ENCODE measurements at places on chromosomes 1 and 21.
A peak's percentile ranks its signal among the peaks of the same experiment; 100 is the strongest.

DNA sequence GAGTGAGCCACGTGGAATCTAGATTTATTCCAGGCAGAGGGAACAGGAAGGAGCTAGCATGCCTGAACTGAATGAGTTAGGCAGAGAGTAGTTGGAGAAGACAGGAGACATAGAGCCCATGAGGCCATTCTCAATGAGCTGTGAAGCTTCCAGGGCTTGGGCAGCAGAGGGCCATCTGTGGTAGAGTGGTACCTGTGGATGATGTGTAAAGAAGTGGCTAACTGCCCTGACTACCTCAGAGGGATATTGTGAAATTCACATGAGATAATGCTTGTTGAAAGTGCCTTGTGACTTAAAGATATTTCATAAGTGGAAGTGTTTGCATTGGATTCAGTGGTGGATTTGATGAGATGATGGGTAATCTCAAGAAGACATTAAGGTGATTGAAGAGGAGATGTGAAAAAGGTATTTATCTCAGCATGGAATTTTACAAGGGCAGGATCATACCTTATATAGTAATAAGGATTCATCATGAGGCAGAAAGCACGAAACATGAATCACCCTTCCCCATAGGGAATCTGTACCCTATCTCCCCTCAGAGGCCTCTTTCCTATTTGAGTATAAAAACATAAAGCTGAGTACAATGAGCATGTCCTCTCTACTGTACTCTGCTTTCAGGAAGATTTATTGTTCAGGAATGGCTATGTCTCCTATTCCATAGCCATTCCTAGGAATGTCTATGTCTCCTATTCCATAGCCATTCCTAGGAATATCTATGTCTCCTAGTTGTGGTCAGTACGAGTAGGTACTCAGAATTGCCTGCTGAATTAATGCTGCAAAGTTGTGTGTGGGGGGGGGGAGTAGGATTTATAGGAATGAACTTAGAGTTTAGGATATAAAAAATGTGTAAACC, 146.8 kb downstream of the PAPPA2 start:
- DNase-seq: no peak

- no peak for DNase-seq
Measured at GRCh38 chr1:245277276-245277675, 122.5 kb downstream of the KIF26B start.

DNA sequence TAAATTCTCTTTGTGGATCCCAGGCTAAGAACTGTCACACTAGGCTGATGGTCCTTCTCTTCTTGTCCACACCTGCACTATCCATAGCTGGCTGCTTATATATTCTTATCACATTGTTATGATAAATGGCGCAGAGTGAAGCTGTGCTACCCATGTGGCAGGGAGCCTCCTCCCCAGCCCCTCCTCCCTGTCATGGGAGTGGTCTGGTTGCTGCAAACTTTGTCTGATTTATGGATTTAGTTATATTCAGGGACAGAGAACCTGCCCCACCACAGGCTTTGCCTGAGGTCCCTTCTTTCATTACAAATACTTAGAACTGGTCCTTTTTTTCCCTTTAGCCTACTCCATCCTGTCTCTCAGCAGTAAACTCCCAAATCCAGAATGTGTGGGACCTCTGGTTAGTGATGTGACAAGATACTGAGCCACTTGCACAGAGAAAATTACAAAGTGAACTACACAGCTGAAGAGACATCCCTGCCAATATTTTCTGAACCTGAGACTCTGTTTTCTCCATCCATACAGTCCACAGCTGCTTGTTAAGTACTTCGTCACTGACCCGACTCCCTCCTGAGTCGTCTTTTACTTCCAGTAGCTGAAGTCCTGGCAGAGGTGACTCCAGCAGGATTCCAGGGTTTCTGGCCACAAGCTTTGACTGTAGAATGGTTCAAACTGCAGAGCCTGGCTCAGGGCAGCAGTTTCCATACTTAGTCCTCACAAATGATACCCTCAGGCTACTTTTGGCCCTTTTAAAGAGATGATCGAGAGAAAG, 37.6 kb downstream of the PTGFRN start:
- DNase-seq: no peak

DNA sequence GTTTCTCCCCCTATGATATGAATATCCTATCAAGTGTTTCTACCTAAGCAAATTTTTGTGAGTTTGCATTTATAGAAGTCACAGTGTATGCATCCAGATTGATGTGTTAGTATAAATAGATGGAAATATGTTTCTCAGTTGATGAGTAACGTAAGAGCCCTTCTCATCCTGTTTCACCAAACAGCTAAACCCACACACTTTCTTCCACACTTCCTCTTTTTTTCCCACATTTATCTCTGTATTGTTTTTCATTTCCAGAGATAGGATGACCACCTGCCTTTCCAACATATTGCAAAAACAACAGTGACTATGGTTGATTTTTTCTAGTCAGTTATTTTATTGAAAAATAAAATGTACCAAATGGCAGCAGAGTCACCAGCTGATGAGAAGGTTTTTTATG, 490.1 kb downstream of the NEGR1 start:
- no peak for DNase-seq

DNA sequence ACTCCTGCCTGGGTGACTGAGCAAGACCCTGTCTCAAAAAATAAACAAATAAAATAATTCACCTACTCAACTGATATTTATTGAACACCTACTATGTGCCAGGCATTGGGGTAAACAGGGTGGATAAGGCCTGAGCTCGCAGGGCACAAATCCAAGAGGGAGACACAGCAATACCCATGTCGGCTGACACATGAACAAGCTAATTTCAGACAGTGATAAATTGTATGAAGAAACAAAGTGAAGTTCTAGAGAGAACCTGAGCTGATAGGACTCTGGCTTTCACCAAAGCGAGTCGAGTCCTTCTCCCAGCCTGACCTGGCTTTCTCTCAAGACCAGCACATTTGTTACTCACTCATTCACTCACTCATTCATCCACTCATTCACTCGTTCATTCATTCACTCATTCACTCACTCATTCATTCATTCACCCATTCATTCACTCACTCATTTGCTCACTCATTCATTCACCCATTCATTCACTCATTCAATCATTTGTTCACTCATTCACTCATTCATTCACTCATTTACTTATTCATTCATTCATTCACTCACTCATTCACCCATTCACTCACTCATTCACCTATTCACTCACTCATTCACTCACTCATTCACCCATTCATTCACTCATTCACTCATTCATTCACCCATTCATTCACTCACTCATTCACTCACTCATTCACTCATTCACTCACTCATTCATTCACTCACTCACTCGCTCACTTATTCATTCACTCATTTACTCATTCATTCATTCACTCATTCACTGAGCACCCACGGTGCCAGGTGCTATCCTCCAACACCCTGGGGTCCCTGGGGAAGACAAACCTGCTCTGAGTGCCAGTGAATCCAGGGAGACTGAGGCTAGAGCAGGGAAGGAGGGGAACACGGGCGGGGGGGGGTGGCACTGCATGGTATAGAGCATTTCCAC, 37.4 kb upstream of the CASZ1 start:
- DNase-seq: no peak

DNA sequence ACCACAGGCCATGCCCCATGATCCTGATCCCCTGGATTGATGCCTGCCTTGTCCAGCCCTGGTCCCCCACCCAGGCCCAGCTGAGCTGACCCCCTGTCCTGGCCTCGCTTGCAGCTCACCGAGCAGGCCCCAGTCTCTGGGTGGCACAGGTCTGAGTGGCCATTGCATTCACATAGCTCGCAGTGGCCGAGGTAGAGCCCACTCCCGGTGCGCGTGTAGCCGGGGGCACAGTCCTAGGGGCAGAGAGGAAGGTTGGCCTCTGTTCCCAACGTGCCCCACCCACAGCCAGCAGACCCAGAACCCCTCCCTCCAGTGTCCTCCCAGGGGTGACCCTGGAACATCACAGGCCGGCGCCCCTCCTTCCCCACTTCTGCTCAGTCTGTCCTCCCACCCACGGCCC, 51.9 kb downstream of the LDLRAD2 start:
- no peak for DNase-seq

- DNase-seq: no peak
Measured at GRCh38 chr1:162256287-162256686, 120.4 kb downstream of the SPATA46 start.

GRCh38 chr1:6790146-6790545, 4.9 kb downstream of the CAMTA1 start:
- no peak for DNase-seq

DNA sequence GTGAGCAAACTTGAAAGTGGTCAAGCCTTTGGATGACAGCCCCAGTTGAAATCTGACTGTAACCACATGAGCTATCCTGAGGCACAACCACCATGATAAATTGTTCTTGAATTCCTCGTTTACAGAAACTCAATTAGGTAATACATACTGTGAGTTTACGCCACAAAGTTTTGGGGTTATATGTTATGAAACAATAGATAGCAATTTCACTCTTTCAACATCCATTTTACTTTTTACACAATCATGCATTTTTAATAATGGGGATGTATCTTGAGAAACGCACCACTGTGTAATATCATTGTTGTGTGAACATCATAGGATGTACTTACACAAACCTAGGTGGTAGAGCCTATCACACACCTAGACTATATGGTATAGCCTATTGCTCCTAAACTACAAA, 35.4 kb downstream of the OR2C3 start:
- DNase-seq: no peak

DNA sequence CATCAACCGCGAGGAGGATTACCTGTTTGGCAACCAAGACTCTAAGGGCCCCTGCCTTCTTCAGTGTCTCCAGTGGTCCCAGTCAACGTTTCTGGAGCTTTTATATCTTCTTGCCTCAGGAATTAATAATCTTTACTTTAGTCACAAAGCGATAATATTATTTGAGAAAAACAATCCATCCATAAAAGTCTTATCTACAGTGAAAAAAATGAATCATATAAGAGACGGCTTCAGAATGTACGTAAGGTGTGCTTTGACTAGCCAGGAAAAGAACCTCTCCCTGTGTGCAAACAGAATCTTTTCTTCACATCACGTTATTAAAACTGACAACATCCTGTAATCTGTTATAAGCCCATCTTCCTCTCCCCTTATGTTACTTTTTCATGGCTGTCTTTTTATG, at the start of gene REG4:
TSS of gene REG4 (minus strand) at position 74 of the 400 bp plus-strand sequence. CDS start 2,691 bp downstream, outside the sequence.
- no peak for DNase-seq

- no peak for DNase-seq
Measured at GRCh38 chr1:90394247-90394646, 322.9 kb downstream of the BARHL2 start.

DNA sequence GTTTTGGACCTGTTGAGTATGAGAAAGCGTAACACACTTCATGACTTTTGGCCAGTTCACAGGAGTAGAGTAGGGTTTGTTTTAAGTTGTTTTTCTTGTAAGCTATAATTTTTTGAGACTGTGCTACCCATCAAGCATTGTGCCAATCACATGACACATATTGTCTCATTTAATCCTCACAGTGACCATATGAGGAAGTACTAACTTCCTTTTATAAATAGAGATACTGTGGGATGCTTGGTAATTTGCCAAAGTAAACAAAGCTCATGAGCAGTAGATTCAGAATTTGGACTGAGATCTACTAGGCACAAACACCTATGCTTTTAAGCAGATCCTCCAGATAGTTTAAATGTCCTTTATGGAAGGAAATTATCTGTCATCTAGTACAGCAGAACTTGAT, 178.3 kb downstream of the CACNA1E start:
- DNase-seq: no peak

GRCh38 chr1:156767879-156768604, 707 bp downstream of the PRCC start:
- DNase-seq: no peak

- no peak for DNase-seq
Measured at GRCh38 chr1:1137256-1138045, 21.6 kb upstream of the C1orf159 start.

DNA sequence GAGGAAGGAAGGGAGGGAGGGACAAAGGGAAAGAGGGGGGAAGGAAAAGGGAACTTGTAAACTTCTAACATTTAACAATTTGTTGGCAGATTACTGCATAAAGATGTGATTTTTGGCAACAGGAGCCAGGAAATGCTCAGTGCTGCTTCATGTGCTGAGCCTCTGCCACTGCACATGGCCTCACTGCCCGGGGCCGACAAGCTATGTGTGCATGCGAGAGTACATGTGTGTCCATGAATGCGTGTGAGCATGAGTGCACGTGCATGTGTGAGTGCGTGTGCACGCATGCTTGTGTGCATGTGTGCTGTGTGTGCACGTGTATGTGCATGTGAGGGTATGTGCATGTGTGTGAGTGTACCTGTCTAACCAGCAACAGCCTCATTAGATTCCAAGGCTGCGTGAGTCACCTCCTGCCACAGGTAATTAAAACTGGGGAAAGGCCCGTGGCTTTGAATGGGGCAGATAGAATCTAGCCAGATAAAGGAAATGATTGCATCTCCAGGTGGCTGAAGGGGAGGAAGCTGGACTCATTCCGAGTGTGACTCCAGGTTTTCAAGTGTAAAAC, 41.4 kb upstream of the TSPEAR start:
- peak; percentile 16 for DNase-seq

- no peak for DNase-seq
Measured at GRCh38 chr1:36859926-36860325, 174.4 kb downstream of the GRIK3 start.

- no peak for DNase-seq
Measured at GRCh38 chr21:35561116-35561515, 499.2 kb downstream of the SETD4 start.

GRCh38 chr1:116259663-116260062, 113.4 kb upstream of the ATP1A1 start:
- no peak for DNase-seq

DNA sequence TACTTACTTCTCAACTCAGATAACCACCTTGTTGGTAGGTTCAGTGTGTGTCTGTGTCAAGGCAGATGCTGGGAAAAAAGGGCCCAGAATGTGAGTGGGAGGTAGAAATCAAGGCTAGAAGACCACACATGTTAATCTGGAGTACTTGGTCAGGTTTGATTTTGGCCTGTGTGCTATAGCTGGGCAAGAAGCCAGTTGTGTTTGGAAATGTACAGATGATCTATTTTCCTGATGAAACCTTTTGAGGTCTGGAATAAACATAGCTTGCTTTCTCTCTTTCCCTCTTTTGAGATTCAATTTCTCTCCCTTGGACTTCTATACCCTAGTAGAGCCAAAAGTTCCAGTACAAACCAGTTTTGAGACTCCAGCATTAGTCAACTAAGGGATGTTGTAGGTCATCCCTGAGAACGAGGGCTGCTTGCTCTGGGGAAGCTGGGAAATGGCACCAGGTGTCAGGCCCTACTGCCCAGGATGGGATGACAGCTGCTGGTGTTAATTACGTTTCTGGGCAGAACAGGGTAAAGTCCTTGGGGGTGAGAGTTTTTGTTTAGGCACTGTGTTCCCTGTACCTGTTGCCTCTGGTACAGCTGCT, 15.8 kb downstream of the MAPKAPK2 start:
- DNase-seq: no peak
